ENCODE measurements at places on chromosomes 3 and 15.

GRCh38 chr15:78680431-78681075 is 39.5 kb upstream of the CHRNB4 start:
- no peak for DNase-seq

DNA sequence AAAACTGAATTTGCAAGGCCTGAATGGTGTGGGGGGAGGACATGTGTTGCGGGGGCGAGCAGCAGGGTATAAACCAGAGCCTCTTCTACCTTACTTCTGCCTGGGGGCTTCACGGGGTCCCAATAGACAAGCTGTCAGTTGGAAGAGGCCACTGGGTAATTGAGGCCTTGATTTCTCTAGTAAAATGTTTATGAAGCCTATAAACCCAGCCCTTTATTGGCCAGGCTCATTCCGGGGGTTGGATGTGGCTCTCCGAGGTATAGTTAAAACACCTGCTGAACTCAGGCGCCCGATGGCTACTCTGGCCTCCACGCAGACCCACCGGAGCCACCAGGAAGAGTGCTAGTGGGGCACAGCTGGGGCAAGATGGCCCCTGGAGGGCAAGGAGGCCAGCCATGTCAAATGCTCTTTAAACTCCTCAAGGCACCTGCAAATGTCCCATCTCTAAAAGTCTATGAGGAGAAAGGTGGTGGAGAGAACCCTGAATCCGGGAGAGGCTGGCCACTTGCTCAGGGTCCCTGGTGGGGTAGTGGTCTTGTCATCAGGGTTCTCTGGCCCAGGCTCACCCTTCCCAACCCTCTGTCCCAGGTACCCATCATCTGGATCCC is 34.3 kb downstream of the IGDCC3 start:
- no peak for DNase-seq

DNA sequence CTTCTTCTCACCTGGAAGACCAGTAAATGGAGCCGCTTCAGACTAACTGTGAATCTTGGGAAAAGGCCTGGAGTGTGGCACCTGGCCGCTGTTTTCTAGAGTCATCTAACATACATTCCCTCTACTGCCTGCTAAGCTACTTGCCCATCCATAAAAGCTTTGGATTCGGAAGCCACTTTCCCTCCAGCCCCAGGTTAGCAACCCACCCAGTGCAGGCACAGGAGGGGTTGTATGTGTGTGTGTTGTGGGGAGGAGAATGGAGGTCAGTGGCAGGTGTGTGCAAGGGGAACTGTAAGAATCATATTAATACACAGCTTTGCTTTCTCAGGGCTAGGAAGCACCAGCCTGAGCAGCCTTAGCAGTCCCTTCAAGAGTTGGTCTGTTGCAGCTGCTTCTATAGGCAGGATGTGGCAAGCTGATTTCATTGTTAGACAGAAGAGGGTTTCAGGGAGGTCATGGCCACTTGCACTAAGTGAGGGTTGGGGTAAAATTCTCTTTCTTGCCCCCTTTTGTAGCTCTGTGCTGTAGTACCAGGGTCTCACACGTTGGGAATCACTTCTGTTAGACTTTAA is 8.9 kb downstream of the NSUN3 start:
- no peak for DNase-seq

GRCh38 chr3:165799026-165799425 is 38.2 kb downstream of the BCHE start:
- DNase-seq = no peak

DNA sequence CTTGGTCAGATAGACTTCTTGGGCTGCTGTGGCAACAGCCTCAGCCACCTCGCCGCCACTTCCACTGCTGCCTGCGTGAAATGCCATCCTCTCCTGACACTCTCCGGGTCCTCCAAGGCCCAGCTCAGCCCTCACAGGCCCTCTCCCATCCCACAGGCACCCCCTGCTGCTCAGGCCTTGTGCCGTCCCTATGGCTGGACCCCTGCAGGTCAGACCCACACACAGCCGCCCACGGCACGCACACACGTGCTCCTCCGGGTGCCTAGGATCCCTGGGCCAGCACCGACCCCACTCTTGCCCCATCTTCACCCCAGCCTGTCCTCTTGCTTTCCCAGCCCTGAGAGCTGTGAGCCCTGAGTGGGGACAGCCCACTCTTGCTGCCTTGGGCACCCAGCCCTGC is 19.7 kb downstream of the CFAP100 start:
- no peak for DNase-seq

- no peak for DNase-seq
Measured at GRCh38 chr15:62840526-62841268, 201.8 kb upstream of the TPM1 start.

GRCh38 chr3:33858131-33858530 is 59.7 kb downstream of the PDCD6IP start:
- no peak for DNase-seq

- no peak for DNase-seq
Measured at GRCh38 chr3:149648525-149648924, 9.3 kb downstream of the WWTR1 start.

DNA sequence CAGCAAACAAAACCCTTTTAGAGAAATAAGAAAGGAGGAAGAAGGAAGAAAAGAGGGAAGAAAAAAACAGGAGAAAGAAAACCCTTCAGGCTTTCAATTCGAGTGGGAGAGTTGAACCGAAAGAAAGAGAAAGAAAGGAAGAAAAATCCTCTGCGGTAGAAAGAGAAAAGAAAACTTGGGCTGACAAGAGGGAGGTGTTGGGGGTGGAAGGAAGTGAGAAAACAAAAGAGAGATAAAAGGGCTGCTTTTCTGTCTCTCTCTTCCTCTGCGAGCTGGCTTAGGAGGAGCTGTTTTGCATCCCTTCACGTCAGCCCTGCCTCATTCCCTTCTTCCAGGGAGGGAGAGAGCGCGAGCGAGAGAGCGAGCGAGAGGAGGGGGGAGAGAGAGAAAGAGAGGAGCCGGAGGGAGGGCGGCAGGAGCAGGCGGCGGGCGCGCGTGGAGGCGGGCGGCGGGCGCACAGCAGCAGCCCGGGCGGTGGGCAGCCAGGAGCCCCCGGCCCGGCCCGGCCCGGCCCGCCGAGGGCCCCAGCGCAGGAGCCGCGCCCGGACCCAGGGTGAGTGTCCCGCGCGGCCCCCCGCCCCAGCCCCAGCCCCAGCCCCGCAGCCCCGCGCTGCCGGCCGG is at the start of gene ZNF710:
ZNF710 (plus strand) TSS at position 263 of the 621 bp plus-strand sequence. CDS start 65,814 bp downstream, outside the sequence.
- DNase-seq = no peak

- DNase-seq = no peak
Measured at GRCh38 chr3:104176706-104177105, 1190.0 kb upstream of the ALCAM start.

DNA sequence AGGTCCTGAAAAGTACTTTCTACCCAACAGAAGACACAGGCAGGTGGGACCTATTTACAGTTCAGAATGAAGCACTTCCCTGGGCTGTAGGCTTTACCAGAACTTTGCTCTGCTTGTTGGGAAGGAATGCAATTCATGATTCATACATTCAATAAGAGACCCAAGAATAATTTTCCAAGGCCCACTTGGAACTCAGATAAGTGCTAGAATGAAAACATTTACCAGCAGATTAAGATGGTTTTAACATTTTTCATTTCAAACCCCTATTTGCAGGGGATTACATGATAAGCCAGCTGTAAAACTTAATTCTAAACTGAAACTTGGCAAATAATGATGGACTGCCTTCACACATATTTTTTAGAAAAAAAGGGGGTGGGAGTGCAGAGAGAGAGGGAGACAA is 417.2 kb downstream of the ERC2 start:
- DNase-seq = no peak

GRCh38 chr15:78244101-78244500 is 9.7 kb upstream of the ACSBG1 start:
- no peak for DNase-seq

DNA sequence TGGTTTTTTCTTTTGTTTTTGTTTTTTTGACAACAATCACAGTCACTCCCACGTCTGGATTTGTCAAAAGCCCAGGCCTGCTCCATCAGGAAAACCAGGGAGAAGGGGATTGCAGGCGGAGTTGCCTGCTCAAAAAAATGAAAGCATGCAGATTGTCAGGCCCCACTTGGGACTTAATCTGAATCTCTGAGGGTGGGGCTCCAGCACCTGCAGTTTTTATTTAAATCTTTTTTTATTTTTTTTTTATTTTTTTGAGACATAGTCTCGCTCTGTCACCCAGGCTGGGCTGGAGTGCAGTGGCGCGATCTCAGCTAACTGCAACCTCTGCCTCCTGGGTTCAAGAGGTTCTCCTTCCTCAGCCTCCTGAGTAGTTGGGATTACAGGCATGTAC is 140.9 kb downstream of the FOXP1 start:
- DNase-seq = no peak

DNA sequence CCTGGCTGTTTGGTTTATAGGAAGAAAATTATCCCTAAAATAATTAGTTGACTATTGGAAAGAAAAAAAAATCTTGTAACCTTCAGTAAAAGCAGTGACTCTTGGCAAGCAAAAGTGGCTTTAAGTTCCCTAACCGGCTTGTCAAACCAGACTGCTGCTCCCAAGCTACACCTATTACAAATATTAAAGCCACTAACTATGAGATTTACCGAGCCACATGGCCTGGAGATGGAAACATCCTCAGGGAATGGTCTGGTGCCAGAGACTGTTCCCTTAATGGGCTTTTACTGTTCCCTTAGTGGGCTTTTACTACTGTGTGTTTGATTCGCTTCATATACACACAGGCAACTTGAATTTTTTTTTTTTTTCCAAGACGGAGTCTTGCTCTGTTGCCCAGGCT is 35.9 kb upstream of the ZNF774 start:
- no peak for DNase-seq

DNA sequence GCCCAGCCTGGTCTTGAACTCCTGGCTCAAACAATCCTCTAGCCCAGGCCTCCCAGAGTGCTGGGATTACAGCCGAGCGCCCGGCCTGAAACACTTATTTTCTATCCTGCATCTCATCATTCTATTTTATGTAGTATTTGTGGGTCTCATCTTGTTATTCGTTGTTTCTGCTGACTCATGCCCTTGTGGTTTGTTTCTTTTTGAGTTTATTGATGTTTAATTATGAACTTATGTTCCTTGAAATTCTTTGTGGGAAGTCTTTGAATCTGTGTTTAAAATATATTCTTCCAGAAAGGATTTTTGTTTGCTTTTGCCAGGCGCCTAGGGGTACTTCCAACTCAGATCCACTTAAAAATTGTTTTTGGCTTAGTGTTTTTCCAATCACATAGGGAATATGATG is 78.3 kb upstream of the C15orf39 start:
- DNase-seq = no peak

DNA sequence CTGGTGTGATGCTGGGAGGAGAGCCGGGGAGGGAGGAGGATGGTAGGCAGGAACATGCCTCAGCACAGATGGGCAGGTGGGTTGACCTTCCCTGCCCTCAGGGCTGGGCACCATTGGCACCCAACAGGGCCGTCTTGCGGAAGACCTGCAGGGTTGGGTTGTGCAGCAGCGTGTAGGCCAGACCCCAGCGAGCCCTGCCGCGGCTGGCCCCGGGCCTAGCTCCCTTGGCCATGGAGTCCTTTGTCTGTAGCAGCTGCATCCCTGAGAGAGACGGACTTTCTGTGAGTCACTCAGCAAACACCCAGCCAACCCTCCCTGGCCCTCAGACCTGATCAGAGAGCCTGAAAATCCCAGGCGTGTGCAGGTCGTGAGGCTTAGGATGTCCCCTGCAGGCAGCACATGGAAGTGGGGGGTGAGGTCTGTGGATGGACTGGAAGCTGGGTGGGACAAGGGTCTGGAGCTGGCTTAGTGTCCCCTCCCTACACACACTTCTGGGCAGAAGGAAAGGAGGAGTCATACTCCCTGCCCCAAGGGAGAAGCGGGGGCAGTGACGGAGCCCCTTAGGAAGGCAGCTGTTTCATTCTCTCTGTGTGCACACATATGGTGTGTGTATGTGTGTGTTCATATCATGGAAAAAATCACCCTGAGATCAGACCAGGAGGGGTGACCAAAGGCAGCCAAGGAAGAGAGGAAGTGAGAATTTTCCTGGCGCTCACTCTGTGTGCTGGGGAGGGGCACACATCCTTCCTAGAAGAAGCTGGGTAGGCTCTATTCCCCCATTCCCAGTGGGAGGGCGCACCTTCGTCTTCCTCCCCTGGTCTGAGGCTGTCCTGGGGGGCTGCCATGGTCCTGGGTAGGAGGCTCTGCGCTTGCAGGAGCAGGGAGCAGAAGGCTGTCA is 6.7 kb downstream of the ISLR start:
- no peak for DNase-seq

- no peak for DNase-seq
Measured at GRCh38 chr15:94576889-94577533, 345.6 kb downstream of the MCTP2 start.

- DNase-seq = no peak
Measured at GRCh38 chr15:38795471-38796245, 231.0 kb upstream of the RASGRP1 start.

- DNase-seq = no peak
Measured at GRCh38 chr15:65824941-65825544, 33.0 kb upstream of the DENND4A start.

DNA sequence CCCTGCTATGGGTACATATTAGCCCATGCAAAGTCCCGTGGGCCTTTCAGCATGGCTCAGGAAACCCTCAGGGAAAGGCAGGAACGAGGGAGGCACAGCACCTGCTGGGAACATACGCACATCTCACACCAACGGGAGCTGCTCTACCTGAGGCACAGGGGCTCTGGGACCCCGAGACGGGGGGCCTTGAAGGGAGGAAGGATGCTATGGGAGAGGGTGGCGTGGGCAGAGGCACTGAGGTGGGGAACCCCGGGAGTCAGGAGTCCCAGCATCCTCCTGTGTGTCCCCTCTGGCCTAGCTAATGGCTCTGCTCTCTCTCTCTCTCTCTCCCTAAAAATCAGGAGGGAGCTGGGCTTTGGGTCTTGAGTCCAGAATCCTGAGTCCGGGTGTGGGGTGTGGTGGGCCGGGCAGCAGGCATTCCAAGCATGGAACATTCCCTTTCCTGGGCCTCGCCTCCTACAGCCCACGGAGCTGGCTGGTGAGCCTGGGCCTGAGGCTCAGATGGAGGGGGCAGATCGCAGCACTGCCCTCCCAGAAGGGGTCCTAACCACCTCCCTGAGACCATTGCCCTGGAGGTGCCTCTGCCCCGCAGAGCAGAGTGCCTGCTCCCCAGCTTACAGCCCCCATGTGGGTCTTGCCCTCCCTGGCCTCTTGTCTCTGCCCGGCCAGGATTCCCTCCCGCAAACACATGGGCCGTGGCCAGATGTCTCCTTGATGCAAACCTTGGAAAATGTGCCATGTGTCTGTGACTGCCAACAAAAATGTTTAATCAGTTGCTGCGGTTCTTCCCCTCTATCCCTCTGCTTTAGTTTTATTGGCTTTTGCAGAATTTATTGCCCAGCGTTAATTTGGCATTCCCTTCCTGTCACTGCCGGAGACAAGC is 101.6 kb downstream of the TMEM266 start:
- no peak for DNase-seq

Data from stimulated activated CD8-positive, alpha-beta memory T cell treated with anti-CD3 and anti-CD28 coated beads, Interleukin-2, amount 100 ng/mL, for 1 hour (primary cell).